Right atrium auricular region (tissue), 2 donors: ENCODE measurements at places on chromosomes 16 and 17.

DNA sequence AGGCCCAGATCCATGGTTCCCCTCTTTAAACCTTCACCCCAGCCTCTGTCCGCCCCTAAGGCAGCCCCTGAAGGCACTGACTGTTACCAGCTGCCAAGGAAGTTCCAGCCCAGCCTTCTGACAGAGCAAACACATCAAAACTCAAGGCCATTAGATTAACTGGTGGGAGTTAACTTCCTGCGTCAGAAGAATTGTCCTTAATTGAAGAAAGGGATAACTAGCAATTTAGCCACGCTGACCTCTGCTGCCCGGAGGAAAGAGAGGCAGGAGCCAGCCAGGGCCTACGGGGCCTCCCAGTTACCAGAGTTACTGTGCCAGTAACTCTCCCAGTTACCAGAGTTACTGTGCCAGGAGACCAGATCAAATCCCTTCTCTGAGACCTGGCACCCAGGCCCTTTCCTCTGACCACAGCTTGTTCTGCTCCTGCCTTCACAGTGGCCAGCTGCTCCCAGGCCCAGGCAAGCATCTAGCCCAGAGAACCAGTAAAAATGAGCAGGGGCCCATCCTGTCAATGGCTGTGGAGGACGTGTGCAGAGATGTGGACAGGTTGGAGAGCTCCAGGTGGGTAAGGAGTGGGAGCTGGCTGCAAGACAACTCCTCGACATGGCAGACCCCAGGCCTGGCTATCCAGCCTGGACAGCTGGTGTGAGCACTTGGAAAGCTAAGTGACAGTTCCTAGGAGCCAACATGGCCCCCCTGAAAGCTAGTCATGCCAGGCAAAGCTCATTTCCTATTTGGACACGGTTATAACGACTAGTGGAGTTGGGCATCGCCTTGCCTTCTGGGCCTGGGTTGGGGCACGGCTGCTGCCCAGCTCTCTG is 2.8 kb upstream of the PITPNM3 start:
- peaks cover 11% of the 10 kb centered on the region for H3K27me3 ChIP-seq
- no peaks in the 10 kb centered on the region for H3K36me3 ChIP-seq
- H3K4me3 ChIP-seq = no peak overlapping the region
- no peak overlapping the region for H3K27ac ChIP-seq
- no peaks in the 10 kb centered on the region for H3K4me1 ChIP-seq
- no peak for DNase-seq

DNA sequence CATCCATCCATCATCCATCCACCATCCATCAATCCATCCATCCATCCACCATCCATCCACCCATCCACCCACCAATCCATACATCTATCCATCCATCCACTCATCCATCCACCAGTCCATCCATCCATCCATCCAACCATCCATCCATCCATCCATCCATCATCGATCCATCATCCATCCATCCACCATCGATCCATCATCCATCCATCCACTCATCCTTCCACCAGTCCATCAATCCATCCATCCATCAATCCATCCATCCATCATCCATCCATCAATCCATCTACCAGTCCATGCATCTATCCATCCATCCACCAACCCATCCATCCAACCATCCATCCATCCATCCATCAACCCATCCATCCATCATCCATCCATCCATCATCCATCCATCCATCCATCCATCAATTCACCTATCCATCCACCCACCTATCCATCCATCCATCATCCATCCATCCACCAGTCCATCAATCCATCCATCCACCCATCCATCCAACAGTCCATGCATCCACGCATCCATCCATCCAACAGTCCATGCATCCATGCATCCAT is 39.3 kb upstream of the SSTR5 start:
- DNase-seq = no peak
- H3K27me3 ChIP-seq = no peaks in the 10 kb centered on the region
- no peak overlapping the region for H3K4me3 ChIP-seq
- H3K36me3 ChIP-seq = no peaks in the 10 kb centered on the region

DNA sequence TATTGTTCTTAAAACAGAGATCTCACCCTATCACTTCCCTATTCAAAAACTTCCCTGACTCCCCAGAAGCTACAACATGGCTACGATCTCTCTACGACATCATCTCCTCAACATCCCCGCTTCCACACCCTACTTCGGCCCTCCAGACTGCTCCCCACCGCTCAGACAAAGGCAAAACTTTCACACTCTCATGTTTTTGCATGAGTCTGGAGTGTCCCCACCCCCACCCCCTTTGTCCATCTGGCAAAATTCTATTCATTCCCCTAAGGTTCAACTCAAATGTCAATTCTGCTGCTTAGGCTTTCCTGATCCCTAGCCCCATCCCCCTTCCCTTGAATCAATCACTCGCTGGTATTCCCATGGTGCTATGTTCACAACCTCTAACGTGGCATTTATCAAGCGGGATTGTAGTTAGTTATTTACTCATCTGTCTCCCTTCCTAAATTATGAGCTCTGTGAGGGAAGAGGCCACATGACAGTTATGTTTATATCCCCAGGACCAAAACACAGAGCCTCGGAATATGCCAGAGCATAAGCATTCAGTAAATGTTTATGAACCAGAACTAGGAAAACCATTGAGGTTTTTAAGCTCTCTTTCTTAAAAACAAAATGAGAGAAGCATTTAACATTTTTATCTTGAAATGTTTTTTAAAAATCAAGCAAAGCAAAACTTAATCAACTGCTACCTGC is 55.9 kb downstream of the STX8 start:
- no peak overlapping the region for H3K4me3 ChIP-seq
- no peak overlapping the region for H3K27ac ChIP-seq
- no peaks in the 10 kb centered on the region for H3K4me1 ChIP-seq
- H3K36me3 ChIP-seq = no peaks in the 10 kb centered on the region

DNA sequence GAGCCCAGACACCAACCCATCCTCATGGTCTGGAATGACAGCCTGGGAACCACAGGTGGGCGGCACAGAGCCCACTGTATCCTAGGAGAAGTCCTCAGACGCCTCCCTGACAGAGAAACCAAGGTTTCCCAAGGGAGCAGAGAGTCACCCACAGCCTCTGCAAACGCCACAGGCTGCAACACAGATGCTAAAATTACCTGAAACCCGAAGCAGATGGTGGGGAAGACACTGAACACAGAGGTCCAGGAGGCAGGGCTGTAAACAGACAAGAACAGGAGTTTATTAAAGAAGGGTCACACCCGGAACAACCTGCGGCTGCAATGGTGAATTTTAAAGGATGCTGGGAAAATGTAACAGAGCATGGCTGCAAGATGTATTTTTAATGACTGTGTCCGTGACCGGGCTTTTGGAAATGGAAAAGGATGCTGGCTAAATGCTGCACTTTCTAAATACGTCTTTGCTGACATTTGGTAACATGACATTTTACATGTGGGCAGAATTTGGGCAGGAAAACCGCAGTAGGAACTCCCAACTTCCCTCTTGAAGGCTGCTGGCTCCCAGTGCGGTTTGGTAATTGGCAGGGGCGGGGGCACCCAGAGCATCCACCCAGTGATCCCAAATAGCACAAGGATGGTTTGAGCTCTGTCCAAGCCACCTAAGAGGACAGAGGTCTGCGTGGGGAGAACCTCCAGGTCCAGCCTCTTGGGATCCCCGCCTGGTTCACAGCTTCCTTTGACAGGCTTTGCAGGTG is 13.1 kb downstream of the SLC38A8 start:
- no peaks in the 10 kb centered on the region for H3K4me1 ChIP-seq
- no peak for DNase-seq
- H3K4me3 ChIP-seq = no peak overlapping the region
- no peak overlapping the region for H3K27ac ChIP-seq
- H3K27me3 ChIP-seq = no peaks in the 10 kb centered on the region
- H3K36me3 ChIP-seq = no peaks in the 10 kb centered on the region

GRCh38 chr16:84518804-84519341 is 14.4 kb upstream of the MEAK7 start:
- DNase-seq = no peak
- H3K4me1 ChIP-seq = no peaks in the 10 kb centered on the region
- H3K27ac ChIP-seq = no peak overlapping the region
- H3K27me3 ChIP-seq = no peaks in the 10 kb centered on the region

- no peaks in the 10 kb centered on the region for H3K36me3 ChIP-seq
- no peaks in the 10 kb centered on the region for H3K27me3 ChIP-seq
- H3K4me3 ChIP-seq = no peak overlapping the region
- no peak overlapping the region for H3K27ac ChIP-seq
These were observed 1.9 kb downstream of the CALB2 start for GRCh38 chr16:71360378-71360777.

GRCh38 chr17:4134721-4135120 is 8.1 kb downstream of the ZZEF1 start:
- DNase-seq = no peak
- H3K36me3 ChIP-seq = no peaks in the 10 kb centered on the region
- H3K27me3 ChIP-seq = no peaks in the 10 kb centered on the region
- H3K4me1 ChIP-seq = peaks cover 46% of the 10 kb centered on the region

DNA sequence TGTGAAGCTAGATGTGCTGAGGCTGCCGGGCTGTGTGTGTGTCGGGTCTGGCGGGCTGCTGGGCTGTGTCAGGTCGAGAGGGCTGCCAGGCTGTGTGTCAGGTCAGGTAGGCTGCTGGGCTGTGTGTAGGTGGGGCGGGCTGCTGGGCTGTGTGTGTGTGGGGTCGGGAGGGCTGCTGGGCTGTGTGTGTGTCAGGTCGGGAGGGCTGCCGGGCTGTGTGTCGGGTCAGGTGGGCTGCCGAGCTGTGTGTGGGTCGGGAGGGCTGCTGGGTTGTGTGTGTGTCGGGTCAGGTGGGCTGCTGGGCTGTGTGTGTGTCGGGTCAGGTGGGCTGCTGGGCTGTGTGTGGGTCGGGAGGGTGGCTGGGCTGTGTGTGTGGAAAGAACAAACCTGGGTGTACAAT is 8.6 kb downstream of the WDR45B start:
- peaks cover 42% of the 10 kb centered on the region for H3K36me3 ChIP-seq
- H3K4me3 ChIP-seq = no peak overlapping the region
- H3K27ac ChIP-seq = no peak overlapping the region
- DNase-seq = no peak
- no peaks in the 10 kb centered on the region for H3K4me1 ChIP-seq
- H3K27me3 ChIP-seq = no peaks in the 10 kb centered on the region

GRCh38 chr16:78259873-78260272 is 160.4 kb downstream of the WWOX start:
- DNase-seq = no peak
- H3K36me3 ChIP-seq = no peaks in the 10 kb centered on the region
- H3K27me3 ChIP-seq = no peaks in the 10 kb centered on the region
- no peak overlapping the region for H3K4me3 ChIP-seq
- H3K27ac ChIP-seq = no peak overlapping the region
- no peaks in the 10 kb centered on the region for H3K4me1 ChIP-seq

DNA sequence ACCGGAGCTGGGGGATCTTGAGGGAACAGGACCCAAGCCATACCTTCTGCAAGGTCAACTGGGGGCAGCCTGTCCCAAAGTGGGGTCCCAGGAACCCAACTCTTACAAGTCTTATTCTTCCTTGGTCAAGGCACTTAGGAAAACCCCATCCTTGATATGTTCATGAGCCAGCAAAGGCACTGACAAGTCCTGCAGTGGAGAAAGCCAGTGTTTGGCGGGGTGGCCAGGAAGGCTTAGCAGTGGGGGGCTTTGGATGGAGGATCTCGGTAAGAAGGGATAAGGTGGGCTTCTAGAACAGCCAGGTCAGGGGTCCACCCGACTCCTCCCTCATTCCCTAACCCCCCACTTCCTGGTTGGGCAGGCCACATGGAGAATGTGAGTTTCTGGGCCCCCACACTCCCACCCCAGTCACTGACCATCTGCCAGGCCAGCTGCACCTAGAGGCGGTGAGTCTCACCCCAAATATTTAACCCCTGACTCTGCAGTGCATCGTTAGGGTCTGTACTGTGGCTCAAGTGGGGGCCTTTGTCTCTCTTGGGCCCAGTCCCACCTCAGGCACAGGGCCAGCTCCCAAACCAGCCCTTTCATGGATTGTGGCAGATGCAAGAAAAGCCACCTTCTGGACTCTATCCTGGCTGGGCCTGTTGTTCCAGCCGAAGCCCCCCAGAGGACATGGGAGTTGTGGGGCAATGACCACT is 22.3 kb downstream of the PPL start:
- no peaks in the 10 kb centered on the region for H3K36me3 ChIP-seq
- H3K4me1 ChIP-seq = no peaks in the 10 kb centered on the region
- no peaks in the 10 kb centered on the region for H3K27me3 ChIP-seq

DNA sequence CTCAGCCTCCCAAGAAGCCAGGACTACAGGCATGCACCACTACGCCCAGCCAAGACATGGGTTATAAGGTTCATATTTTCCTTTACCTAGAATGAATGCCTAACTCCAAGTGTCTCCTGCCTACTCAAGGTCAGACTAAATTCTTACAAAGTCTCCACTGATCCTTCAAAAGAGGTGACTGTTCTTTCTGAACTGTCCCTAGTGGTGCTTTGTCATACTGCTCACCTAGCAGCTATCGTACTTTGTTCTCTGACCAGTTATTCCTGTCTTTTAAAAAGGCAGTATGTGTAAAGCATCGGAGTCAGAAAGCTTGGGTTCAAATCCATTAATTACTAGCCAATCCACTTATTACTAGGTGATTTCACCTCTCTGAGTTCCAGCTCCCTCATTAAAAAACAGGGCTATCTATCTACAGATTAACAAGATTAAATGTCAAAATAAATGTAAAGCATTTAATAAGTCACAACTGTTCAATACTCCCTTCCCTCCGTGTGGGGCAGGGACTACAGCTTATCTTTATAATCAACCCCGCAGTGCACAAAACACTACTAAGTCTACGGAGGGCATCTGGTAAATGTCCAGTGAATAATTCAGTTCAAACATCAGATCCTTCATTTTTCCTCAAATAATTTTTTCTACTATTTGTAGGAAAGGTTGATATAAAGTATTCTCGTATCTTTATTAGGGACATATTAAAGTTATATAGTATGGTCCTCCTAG is 20.0 kb upstream of the ITGA2B start:
- H3K36me3 ChIP-seq = peaks cover 13% of the 10 kb centered on the region
- no peak for DNase-seq
- H3K27ac ChIP-seq = no peak overlapping the region
- no peaks in the 10 kb centered on the region for H3K27me3 ChIP-seq
- no peaks in the 10 kb centered on the region for H3K4me1 ChIP-seq

DNA sequence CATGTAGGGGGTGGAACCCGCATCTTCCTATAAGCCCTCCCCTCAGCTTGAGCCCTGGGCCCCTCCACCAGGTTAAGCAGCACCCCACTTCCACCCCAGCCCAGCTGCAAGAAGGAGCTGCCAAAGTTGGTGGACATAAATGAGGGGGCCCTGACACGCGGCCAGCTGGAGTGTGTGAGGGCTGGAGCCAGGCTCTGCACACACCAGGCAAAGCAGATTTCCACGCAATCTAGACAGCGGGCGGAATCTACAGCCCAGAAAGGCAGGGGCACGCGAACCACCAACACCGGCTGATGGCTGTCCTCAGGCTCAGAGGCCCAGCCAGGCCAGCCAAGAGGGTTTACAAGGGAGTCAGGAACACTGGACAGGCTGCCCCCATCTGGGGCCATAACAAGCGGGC is 171.2 kb downstream of the ZNF423 start:
- no peaks in the 10 kb centered on the region for H3K4me1 ChIP-seq
- no peak for DNase-seq
- no peak overlapping the region for H3K27ac ChIP-seq
- no peaks in the 10 kb centered on the region for H3K36me3 ChIP-seq

GRCh38 chr17:51150932-51151331 is 2.4 kb upstream of the NME1 start:
- DNase-seq = no peak
- H3K4me1 ChIP-seq = no peaks in the 10 kb centered on the region
- H3K27ac ChIP-seq = no peak overlapping the region
- H3K4me3 ChIP-seq = no peak overlapping the region
- H3K36me3 ChIP-seq = no peaks in the 10 kb centered on the region

- no peaks in the 10 kb centered on the region for H3K27me3 ChIP-seq
- H3K4me3 ChIP-seq = no peak overlapping the region
- no peak for DNase-seq
- H3K27ac ChIP-seq = no peak overlapping the region
- H3K36me3 ChIP-seq = peaks cover 38% of the 10 kb centered on the region
- H3K4me1 ChIP-seq = no peaks in the 10 kb centered on the region
These were observed 10.1 kb downstream of the SLC7A6 start for GRCh38 chr16:68274441-68274840.
